CD4-positive, alpha-beta T cell treated with Interleukin-1 beta for 1 hour (primary cell): ENCODE measurements at places on chromosomes 11 and 22.

DNA sequence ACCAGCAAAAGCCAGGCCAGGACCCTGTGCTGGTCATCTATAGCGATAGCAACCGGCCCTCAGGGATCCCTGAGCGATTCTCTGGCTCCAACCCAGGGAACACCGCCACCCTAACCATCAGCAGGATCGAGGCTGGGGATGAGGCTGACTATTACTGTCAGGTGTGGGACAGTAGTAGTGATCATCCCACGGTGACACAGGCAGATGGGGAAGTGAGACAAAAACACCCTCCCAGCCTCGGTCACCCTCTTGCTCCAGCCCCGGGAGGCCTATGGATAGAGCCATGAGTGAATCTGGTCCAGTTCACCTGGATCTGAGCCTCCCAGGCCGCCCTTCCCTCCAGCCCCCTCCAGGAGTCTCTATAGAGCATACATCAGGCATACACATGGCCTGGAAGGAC, 115.2 kb upstream of the IGLL5 start:
- DNase-seq, result no peak

DNA sequence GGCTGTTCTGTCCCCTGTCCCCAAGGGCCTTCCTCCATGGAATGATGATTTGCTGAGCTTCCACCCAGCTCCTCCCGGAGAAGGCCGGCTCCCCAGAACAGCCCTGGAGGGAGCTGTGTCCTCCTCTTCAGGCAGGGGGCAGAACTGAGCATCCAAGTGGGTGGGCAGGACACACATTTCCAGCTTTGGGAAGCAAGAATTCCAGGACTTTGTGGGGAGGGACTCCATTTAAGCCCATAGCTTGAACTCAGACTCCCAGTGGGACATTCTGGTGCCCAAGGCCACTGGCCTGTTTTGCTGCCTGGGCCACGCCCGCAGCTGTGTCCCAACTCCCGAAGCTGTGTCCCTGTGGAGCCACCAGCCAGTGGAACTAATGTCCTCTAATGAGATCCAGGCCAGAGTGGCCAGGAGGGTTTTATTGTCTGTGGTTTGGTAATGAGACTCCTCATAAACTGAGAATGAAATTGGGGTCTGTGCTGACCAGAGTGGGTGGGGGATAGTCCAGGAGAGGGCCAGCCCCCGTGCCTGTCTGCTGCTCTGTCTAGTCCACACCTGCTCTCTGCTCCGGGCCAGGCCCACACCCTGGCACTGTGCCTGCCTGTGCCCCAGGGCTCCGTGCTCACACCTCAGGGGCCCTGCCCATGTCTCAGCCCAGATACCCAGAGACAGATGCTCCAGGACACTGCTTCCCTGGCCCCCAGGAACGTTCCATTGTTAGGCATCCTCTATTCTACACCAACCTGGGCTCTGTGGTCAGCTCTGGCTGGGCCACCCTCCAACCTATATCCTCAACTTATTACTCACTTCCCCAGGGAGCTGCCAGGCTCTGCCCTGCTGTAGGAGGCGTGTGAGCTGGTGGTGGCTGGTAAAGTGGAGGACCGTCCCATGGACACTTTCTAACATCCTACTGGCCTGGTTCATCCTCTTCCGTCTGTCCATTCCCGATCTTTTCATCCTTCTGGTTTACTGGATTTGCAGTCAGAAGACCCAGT, 7.6 kb downstream of the NECTIN1 start:
- DNase-seq, result no peak

- no peak for DNase-seq
Measured at GRCh38 chr11:114892381-114893197, 214.3 kb downstream of the NXPE2 start.

DNA sequence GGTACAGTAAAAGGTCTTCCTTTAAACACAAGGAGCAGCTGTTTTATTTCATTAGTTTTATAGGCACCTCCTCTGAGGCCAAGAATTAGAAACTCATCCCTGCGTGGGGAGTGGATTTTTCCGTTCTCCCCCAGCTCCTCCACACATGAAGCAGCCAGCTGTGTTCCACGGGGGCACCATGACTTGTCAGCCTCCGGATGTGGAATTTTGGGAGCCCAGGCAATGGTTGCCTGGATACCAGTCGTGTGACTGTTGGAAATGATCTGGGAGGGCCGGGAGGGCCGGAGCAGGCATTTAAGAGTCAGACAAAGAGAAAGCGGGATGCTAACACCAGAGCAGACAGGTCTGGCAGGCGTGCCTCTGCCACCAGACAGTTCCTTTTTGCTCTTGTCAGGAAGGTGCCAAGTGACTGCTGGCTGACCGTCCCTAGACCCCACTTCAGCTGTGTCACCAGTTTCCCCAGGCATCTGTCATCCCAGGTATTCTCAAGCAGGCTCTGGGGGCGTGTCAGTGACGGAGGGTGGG, 15.9 kb upstream of the CDC42EP2 start:
- no peak for DNase-seq

DNA sequence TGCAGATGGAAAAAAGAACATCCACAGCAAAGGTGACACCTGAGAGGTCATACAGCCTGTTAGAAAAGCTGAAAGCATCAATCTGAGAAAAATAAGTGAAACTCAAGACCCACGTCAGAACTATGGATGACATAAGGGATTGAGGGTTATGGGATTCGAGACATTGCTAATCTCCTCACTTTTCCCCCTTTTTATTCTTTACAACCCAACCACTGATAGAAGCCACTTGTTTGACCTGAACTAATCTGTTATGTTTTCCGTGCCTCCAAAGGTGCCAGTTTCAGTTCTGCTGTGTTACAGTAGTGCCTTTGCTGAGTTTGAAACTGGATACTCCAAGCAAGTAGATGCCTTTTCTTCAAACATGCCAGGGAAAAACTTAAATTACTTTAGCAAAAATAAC, 16.9 kb upstream of the SESN3 start:
- DNase-seq, result no peak

DNA sequence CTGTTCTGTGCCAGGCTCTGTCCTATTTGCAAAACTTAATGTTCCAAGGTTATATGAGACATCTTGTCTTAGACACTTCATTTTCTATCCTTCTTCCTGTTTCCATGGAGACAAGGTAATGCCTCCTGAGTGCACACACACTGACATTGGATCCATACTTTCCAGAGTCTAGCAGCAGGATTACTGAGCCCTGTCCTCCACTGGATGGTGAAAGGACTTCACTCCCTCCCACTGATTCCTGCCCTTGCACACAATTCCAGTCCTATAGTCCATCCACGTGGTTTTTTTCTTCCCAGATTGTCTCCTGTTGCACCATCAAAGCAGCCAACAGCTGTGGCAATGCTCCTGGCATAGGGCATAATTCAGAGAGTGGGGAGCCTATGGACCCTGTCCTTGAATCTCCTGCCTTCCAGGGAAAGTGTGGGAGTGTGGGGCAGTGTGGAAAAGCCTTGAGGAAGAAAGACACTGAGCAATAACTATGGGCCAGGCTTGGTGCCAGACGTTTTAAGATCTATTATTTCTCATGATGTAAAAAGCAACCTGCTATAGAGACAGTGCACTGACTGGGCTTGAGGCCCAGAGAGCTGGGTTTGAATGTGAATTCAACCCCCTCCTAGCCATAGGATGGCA, 31.3 kb downstream of the SERPINH1 start:
- DNase-seq, result no peak

GRCh38 chr11:103051981-103052380, 40.0 kb downstream of the DCUN1D5 start:
- no peak for DNase-seq

DNA sequence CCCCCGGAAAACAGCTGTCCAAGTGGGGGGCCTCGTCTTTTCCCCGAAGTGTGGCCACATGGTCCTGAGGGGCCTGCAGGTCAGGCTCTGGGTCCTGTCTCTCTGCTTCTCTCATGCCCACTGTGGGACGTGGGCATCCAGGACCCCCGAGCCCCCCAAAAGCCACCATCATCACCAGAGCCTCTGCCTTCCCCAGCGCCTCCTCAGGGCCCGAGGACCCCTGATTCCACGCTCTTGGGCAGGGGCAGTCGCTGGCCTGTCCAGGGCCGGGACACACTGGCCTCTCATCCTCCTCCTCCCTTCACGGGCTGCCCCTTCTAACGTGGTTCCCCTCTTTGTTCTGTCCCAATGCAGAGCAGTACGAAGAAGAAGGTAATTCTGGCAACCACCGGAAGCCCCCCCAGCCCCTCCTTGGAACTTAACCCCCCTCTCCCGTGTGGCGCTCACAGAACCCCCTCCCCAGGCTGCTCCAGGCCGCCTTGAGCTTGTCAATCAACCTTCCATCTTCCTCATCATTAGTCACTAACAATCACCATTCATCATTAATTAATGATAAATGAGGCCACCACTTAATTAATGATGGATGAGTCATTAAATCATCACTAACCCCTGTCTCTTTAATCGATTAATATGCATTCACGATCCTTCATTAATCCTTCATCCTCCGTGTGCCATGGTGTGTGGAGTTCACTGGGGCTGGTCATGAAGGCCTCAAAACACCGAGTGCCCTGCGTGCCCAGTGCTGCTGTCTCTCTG, 3.9 kb downstream of the TNNT3 start:
- no peak for DNase-seq

GRCh38 chr11:48001438-48002021, 21.2 kb downstream of the PTPRJ start:
- DNase-seq, result peak; percentile 89
